ENCODE measurements at places on chromosomes 2 and 18.

GRCh38 chr2:159010963-159011362 lies 42.5 kb downstream of the TANC1 start:
- DNase-seq, result no peak

DNA sequence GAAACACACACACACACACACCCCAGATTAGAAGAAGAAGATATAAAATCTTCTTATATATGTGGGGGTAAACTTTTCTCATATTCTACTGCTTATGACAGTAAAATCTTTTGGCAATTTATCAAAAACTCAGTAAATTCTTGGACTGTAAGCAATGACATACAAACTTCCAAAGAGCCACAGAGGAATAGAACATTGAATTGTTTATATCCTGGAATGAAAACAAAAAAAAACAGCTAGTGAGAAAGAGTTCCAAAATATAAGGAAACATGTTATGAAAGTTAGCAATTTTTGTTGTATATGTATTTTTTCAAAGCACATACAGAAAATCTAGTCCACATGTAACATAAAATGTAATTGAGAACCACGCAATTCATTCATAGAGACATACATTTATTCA lies 764.9 kb downstream of the DSC3 start:
- DNase-seq, result no peak

DNA sequence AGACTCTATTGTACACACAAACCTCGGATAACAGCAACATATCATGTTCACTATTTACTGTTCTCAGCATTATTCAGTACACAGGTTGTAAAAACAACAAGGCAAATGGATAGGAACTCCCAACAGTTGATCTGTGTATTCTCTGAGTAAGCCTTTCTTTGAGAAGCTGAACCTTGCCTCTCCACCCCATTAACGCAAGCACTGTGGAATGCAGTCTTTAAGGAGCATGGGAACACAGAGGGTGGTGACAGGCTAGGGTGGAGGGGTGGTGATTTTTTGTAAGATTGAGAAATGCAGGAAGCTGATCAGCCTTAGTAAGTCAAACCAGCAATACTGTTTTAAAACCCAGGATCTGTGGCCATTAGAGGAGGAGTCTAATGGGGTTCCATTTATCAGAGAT lies 19.6 kb upstream of the SERPINB11 start:
- DNase-seq, result no peak

- no peak for DNase-seq
These were observed 1307.4 kb upstream of the ACVR2A start for GRCh38 chr2:146537477-146537876.

- DNase-seq, result no peak
These were observed 131.5 kb upstream of the STON1 start for GRCh38 chr2:48398285-48399002.

DNA sequence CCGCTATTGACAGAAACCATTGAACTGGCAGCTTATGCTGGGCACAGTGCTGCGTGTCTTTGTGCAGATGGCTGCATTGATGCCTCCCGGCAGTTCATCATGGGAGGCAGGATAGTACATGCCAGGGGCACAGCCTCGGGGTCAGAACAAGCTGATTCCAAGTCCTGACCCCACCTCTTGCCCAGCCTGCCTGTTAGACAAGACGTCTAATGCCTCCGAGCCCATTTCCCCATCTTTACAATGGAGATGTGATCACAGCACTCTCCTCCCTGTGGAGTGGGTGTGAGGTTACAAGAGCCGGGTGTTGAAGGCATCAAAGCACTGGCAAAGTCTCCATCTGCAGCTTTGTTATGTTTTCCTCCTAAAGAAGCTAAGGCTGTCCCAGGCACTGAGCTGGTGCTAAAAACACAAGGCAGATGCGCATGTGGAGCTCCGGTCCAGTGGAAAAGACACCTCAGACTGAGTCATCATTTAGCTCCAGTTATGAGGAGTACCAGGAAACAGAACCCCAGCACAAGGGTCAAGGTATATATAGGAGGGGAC lies 125.7 kb upstream of the EPAS1 start:
- DNase-seq, result no peak

DNA sequence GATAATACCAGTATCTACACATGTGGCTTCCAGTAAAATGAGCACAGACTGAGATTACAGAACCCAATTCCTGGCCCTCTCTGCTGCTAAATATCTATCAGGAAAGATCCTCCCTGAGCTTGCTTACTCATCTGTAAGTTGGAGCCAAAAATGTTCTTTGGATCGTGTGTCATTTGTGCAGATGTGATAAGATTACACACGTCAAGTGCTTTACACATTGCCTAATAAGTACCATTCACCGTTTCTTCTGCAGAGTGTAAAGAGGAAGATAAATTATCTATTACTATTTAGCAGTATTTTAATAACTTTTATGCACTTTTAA lies 23.2 kb upstream of the SLC20A1 start:
- DNase-seq, result peak; percentile 58

GRCh38 chr2:136052369-136053362 lies 65.3 kb downstream of the CXCR4 start:
- DNase-seq, result no peak

All from CD14-positive monocyte (primary cell).